ENCODE measurements at places on chromosomes 7 and 10. TPM values are rescaled to one million over a fixed set of nuclear protein-coding genes. Genes with fewer than 3 reads are reported as not detected.

DNA sequence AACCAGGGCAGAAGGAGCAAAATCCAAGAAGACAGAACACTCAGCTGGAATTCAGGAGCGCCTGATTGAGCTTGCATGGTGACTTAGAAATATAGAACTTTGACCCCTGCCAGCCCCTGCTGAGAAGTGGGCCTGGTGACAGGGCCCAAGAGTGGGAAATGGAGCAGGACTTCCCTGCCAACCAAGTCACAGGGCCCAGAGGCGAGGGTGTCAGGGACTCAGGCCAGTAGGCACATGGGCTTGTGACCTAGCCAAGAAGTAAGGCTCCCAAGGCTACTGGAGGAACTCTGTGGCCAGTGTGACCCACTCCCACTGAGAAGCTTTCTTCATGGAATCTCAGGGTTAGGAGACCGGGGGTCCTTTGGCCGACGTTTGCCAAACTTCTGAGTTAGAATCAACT lies 31.9 kb downstream of the LRRC20 start:
- DNase-seq: peak; percentile 42

- no peak for DNase-seq
Measured at GRCh38 chr7:25444991-25445390, 216.7 kb upstream of the NPVF start.

The CCDC6 gene
- 58.9 TPM for total RNA-seq

The ATG9B gene
- total RNA-seq: not detected

The ANKRD7 gene
- not detected for total RNA-seq

The LAMB4 gene
- not detected for total RNA-seq

Data from chondrocyte (in vitro differentiated cells).